ENCODE measurements at places on chromosomes 3 and 15.

- DNase-seq = no peak
Measured at GRCh38 chr15:98738689-98739401, 90.5 kb downstream of the IGF1R start.

- no peak for DNase-seq
Measured at GRCh38 chr3:148606979-148607378, 90.7 kb upstream of the AGTR1 start.

DNA sequence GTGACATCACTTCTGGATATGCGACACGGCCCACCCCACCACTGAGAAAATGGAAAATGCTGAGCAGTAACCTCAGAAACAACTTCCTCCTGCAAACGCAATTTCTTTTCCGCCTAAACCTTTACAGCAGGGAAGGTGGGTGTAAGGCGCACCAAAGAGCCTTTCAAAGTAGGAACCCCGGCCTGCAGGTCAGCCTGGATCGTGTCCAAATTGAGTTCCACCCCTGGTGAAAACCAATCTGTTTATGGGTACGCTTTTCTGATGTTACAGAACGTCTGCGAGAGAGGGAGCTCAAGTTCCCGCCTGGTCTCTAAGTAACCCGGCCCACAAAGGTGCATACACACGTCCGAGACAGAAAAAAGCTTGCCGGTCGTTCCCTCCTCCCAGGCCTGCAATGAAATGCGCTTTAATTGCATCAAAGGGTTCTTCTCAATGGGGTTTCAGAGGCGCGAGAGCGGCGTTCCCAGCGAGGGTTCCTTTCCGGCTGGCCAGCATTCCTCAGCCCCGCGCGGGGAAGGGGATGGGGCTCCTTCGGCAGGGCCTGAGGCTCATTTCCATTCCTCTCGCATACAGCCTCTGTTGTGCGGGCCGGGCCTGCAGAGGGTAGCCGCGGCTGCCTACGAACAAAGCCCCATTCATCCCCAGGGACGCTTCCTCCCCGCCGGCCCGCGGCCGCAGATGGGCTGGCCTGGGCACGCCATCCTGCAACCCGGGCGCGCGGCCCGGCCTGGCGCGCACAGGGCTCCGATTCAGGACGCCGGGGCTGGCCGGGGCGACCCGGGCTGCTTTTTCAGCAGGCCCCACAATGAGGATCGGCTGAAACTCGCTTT is 138.1 kb downstream of the TMCO5A start:
- DNase-seq = no peak

DNA sequence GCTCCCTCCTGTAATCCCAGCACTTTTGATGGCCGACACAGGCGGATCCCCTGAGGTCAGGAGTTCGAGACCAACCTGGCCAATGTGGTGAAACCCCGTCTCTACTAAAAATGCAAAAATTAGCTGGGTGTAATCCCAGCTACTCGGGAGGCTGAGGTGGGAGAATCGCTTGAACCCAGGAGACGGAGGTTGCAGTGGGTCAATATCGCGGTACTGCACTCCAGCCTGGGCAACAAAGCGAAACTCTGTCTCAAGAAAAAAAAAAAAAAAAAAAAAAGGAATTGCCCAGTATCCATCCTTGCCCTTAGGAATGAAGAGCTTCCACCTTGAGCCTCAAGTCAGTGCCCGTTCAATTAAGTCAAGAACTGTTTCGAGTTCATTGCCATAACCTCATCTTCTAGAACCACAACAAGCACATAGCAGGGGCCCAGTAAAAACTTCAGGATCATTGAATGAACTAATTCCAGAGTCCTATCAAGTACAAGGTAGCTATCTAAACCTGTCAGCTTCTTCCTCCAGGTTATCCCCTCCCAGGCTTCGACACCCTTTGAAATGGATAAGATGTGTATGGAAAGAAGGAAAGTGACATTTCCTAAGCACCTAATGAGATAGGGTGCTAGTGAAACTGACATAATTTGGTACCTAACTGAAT is 826 bp downstream of the DBR1 start:
- DNase-seq = no peak

DNA sequence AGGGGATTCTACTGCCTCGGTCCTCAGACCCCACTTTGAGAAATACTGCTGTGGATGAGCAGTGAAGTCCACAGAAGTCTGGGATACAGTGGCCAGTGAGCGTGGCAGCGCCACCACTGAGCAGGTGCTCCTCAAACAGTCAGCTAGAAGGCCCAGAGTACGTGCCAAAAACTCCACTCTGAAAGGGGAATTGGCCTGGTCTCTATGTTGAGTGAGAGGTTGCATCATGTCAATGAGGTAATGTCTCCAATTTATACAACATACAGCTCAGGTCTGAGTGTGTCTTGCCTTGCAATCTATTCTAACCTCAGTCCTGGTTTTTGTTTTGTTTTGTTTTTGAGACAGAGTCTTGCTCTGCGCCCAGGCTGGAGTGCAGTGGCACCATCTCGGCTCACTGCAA is 53.3 kb upstream of the ETV5 start:
- DNase-seq = no peak

GRCh38 chr3:129936757-129937156 is 37.8 kb upstream of the TRH start:
- DNase-seq = no peak

GRCh38 chr3:114081037-114081436 is 24.5 kb downstream of the QTRT2 start:
- DNase-seq = no peak

DNA sequence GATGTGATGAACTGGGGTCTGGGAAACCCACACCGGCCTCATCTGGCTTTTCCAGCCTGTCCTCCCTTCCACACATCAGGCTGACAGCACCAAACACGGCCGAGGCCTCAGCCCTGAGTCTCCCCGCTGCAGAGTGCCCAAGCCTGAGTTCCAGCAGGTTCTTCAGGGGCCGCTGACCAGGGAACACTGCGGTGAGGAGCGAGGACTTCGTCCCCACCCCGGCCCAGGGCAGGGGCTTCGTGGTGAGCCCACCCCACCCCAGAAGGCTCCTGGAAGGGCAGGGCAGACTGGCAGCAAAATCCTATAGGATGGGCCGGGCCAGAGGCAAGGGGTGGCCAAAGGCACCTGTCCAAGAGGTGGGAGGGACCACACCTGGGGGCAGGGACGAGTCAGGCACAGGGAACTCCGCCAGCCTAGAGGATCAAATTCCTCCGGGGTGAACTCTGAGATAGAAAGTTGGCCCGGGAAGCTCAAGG is at the start of gene SLC51A:
TSS of gene SLC51A (plus strand) at position 446 of the 476 bp plus-strand sequence. CDS start 179 bp downstream, outside the sequence.
- no peak for DNase-seq

DNA sequence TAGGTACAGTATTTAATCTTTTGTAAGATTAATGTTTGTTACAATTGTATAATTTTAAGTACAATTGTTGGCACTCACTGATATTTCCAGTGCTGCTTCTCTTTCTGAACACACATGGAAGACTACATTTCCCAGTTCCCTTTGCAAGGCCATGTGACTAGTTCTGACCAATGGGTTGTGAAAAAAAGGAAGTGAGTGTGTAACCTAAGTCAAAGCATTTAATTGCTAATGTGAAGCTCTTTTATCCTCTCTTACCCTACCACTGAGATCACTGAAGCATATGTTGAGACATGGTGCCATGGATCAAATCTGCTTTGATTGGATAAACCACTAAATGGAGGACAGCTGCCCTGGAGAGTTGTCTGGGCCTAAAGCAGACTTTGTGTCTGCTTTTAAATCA is 83.9 kb upstream of the PLXND1 start:
- DNase-seq = no peak

Data from stimulated activated CD8-positive, alpha-beta memory T cell treated with anti-CD3 and anti-CD28 coated beads, Interleukin-2, amount 100 ng/mL, for 1 hour (primary cell).